ENCODE measurements at places on chromosomes 2 and 18.

GRCh38 chr18:56952026-56952425, 194.9 kb upstream of the BOD1L2 start:
- no peak for DNase-seq

- no peak for DNase-seq
These were observed 26.3 kb upstream of the POMC start for GRCh38 chr2:25194576-25195122.

DNA sequence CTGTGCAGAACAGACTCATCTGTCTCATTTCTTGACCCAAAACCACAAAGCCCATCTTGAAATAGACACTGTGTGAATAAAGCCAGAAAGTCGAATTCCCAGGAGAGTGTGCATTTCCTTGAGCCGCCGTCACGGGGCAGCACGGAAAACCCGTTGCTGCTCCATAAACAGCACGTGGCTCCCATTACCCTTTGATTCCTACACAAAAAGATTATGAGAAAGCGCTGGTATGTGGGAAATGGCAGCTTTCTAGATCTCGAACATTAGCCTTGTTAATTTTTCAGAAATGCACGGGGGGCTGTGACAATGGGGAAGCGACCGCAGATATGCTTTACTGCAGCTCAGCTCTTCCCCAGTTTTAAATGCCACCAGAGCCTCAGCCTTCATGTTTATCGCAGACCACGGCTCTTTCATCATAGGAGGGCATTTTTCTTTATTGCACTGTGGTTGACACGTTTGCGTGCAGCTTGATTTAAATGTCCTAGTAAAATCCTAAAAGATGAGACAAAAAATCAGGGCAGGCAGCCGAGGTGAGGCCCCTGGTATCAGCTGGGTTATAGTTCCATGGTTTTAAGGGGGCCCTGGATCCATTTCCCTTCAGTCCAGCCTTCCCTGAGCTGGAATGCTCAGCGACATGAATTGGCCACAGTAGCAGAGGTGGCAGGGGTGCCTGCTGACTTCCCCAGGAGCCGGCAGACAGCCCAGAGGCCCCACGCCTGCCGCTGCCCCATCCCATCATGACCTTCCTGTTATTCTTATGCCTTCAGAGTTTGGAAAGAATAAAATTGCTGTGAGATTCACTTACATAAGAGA, 249.3 kb downstream of the NDUFA10 start:
- no peak for DNase-seq

DNA sequence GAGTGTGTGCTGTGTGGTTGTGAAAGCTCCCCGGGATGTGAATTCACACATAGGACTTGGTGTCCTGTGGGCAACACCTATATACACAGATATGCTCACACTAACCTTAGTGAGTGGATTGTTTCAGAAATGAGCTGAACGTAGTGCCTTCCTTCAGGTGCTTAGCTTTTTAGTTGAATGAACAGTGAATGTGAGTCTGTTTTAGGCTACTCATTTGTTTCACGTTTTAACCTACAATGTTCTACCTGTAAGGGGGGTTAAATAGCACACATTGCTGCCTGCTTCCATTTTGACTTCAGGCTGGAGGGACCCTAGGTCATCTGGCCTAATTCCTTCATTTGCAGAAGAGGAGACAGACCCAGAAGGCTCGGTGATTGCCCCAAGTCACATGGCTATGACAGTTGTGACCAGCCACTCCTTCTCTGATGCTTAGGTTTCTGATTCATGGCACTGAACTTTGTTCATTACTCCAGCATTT, 1.0 kb downstream of the PLEK start:
- DNase-seq = no peak

DNA sequence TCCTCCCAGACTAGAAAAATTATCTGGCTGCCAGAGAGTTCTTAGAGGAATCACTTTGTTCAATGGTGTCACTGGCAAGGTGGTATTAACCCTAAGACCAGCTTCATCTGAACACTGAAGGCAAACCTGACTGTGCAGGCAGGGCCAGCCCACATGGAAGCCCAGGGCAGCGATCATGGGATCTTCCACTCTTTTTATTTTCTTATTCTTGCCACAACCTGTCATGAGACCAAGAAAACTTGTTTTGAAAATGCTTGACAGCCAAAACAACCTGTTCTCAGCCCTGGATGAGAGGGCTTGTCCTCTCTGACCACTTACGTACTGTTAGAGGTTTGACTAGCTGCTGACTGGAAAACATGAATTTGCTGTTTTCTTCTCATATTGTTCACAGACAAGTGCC, 75.3 kb upstream of the FOSL2 start:
- no peak for DNase-seq

GRCh38 chr2:200725596-200725995, 86.1 kb upstream of the BZW1 start:
- no peak for DNase-seq

GRCh38 chr2:24307961-24308360, 52.4 kb downstream of the ITSN2 start:
- no peak for DNase-seq
